RKO (cell line): ENCODE measurements at places on chromosomes 1 and 21.

- no peak for DNase-seq
These were observed 136.2 kb downstream of the SLC35F3 start for GRCh38 chr1:234040446-234041317.

GRCh38 chr21:38834725-38835124 is 29.0 kb downstream of the ETS2 start:
- no peak for DNase-seq

- DNase-seq: no peak
These were observed 2.2 kb downstream of the NUAK2 start for GRCh38 chr1:205319081-205320018.

DNA sequence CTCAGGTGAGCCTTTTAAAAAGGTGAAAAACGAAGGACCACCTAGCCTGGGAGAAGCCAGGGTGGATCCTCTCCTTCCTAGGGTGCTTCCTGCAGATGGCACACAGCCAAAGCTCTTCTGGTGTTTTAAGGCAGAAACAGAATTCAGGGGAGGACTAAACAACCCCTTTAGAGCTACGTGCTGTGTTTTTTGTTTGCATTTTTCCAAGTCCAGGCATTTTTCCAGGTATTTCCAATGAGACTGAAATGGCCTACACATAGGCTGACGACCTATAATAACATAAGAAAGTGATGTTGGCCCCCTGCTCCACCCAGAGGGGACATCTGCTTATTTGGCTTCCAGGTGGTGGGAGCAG is 83.8 kb downstream of the CAPZB start:
- no peak for DNase-seq

DNA sequence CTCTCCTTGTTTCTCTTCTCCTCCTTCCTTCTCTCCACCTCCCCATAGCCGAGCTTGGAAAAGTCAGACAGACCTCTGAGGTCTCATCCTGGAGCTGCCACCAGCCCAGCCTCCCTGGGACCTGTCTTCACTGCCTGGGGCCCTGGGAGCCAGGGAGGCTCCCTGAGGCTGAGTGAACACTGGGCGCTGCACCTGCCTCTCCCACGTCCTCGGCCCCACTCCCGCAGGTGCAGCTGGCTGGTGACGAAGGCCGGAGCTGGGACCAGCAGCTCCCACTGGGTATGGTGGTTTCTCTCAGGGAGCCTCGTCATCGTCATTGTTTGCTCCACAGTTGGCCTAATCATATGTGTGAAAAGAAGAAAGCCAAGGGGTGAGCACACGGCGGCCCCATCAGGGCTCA is 5.3 kb downstream of the TNFRSF14 start:
- no peak for DNase-seq

DNA sequence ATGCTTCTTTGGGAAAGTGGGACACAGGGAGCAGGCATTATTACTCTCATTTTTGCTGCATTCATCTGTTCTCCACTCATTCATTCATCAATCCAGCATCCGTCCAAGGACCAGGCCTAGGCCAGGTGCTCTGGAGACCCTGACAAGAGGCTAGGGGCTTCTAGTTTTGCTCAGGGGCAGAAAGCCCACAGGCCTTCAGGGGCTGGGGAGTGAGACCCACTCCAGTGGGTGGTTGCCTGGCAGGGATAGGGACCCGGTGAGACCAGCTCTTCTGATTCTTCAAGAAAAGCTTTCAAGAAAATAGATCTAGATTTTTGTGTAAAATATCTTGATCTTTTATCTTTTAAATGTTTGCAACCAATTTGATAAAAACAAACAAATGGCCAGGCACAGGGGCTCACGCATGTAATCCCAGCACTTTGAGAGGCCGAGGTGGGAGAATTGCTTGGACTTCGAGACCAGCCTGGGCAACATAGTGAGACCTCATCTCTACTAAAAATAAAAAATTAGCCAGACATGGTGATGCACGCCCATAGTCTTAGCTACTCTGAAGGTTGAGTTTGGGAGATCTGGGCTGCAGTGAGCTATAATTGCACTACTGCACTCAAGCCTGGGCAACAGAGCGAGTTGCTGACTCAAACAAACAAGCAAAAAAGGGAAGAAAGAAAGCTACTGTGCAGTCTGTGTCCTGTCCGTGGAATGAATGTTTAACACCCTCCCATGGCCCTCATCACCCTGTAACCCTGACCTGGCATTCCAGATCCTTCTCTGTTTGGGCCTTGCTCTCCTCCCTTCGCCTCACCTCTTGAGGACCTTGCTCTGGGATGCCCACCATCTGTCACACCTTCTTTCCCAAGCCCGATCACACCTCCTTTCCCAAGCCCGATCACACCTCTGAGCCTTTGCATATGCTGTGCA is 17.3 kb upstream of the LRP8 start:
- DNase-seq: no peak

GRCh38 chr1:107152395-107152794 is 11.6 kb downstream of the NTNG1 start:
- DNase-seq: no peak

GRCh38 chr21:29233256-29233546 is 65.5 kb upstream of the BACH1 start:
- DNase-seq: no peak

DNA sequence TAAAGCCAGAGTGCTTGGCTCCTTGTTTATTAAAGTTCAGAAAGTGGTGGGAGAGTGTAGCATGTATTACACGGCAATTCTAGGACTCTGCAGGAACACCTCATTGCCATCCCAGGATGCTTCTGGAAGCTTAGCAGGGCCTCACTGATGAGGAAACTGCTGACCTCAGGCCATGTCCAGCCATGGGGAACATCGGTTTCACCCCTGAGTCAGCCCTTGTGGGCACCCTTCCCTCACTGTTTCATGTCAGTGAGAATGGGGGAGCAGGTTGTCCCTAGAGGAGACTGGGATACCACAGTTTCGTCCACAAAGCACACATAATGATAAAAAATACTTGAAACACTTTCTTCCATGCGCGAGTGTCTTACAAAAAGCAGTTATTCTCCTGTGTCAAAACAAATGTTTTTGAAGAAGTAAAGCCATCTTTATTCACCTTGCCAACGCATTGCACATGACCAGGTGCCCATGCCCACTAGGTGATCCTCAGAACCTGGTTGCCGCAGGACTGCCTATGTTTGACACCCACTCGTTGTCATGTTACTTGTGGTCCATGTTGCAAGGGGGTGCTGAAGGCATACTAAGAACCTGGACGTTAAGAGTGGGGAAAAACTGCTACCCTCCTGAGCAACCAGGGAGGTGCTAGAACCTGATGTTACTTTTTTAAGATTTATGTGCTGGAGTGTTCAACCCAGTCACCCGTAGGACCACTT is 41.2 kb upstream of the TTC22 start:
- no peak for DNase-seq

DNA sequence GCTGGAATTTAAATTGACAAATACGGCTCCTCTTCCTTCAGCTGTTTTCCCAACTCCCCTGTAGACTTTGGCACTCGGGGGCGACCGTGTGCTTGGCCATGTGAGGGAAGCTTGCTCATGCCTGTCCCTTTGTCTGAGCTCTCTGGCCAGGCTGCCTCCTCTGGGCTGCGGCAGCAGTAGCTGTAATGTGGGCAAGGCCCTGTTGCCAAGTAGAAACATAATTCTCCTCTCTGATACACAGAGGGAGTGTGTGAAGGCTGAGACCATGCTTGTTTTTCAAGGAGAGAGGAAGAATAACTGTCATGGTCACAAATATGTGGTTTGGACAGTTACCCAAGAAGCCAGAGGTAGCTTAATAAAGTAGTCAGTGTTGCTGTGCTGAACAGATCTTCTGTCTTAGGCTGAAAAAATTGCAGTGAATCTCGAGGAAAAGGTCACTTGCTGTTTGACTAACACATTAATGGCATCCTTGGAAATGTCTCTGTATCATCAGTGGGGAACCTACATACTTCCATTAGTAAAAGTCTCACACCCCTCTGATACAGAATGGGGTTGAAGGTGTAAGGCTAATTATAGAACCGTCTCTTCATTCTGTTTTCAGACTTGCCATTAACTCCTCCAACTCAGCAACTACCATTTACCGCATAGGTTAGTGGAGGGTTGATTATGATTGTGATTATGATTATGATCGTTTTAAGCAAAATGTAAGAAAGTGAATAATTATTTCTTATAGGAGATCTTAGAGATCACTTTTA is 94.6 kb downstream of the TGFB2 start:
- no peak for DNase-seq

DNA sequence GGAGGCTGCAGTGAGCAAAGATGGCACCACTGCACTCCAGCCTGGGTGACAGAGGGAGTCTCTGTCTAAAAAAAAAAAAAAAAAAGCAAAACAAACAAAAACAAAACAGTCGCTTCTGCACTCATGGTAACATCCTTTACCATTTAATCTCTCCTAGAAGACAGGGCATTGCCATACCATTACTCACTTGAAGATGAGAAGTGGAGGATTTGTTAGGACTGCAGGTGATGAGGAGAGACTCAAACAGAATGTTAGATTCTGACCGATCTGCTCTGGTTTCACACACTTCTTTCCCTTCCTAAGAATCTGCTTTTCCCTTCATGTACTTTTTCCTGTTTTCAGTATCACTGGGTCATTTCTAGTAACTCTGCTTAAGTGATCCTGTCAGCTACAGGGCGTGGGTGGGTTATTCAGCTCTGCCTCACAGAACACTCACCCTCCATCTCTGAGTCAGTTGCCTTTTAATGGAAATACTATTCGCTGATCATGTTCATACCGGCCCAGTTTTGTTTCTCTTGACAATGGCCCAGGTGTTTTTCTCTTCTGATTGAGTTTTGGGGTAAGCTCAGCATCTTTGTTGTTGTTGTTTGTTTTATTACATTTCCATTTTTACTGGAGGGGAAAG is 148.0 kb upstream of the ERG start:
- DNase-seq: peak; percentile 69

DNA sequence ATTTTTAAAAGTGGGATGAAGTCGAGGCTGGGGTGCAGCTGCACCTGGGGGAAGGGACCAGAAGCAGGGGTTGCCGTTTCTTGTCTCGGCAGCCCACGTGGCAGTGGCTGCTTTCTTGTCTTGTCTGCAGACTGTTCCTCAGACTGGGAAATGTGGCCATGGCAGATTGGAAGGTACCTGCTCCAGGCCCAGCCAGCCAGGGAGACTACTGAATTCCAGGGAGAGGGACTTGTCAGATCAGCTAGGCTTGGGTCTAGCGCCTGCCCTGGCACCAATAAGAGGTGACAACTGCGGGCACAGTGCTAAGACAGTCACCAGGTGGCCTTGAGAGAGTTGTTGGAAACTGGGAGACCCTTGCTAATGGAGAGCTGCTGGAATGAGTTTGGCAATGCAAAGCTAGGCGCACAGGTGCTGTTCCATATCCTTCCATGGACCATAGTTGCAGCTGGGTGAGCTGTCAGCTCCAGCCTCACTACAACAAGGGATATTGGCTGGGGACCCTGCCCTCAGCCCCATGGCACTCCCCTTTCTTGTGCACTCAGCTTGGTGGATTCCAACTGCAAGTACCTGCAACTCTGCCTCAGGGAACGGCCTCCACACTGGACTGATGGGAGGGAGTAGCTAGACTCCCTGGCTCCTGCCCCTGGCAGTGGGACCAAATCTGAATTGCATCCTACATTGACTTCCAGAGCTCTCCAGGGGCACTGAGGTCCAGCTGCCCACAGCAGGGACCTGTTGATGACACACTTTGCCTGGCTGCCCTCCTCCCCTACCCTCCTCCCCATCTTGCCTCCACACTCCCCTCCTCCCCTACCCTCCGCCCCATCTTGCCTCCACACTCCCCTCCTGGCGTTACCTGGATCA is 9.9 kb upstream of the IL22RA1 start:
- no peak for DNase-seq

DNA sequence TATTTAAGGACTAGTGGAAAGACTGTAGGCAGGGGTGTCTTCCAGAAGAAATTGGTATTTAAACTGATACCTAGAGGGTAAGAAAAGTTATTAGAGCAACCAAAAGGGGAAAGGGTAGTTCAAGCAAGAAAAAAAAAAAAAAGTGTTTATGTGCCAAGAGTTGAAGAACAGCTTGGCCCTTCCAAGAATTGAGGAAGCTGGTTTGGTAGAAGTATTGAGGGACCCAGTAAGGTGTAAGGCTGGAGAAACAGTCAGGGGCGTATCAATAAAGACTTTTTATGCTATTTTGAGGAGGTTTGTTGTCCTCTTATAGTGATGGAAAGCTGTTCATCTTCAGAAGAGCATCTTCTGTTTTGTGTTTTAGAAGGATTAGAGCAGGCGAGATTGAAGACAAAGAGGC is 108.3 kb downstream of the PTPRC start:
- DNase-seq: no peak

DNA sequence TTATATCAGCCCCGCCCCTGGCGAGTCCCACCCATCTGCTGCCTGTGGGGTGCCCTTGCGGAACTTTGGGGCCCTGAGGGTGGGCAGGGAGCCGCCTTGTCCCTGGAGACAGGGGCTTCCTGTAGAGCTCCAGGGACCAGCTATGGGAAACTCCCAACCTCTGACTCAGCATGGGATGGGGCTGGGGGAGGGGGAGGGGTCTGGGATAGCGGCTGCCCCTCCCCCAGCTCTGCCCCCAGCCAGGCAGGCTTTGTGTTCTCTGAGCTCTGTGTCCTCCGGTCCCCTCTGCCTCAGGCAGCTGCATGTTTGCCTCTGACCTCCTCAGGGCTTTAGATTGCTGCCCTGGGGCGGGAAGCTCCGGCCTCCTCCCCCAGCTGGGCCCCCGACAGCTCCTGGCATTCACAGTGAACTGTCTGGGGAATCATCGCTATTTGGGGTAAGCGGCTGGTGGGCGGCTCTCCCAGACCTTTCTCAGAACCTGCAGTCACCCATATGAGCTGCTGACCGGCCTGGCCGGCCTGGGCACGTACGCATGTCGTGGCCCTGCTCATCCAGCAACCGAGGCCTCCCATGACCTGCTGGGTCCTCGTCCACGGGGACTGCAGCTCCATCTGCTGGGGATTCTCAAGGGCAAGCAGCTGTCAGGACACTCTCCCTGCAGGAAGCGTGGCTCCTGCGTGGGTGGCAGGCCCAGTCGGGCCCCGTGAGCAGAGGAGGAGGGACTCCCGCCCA is 17.1 kb downstream of the ARHGEF16 start:
- no peak for DNase-seq

- DNase-seq: no peak
These were observed 356 bp downstream of the TSPAN1 start for GRCh38 chr1:46175243-46175642.

DNA sequence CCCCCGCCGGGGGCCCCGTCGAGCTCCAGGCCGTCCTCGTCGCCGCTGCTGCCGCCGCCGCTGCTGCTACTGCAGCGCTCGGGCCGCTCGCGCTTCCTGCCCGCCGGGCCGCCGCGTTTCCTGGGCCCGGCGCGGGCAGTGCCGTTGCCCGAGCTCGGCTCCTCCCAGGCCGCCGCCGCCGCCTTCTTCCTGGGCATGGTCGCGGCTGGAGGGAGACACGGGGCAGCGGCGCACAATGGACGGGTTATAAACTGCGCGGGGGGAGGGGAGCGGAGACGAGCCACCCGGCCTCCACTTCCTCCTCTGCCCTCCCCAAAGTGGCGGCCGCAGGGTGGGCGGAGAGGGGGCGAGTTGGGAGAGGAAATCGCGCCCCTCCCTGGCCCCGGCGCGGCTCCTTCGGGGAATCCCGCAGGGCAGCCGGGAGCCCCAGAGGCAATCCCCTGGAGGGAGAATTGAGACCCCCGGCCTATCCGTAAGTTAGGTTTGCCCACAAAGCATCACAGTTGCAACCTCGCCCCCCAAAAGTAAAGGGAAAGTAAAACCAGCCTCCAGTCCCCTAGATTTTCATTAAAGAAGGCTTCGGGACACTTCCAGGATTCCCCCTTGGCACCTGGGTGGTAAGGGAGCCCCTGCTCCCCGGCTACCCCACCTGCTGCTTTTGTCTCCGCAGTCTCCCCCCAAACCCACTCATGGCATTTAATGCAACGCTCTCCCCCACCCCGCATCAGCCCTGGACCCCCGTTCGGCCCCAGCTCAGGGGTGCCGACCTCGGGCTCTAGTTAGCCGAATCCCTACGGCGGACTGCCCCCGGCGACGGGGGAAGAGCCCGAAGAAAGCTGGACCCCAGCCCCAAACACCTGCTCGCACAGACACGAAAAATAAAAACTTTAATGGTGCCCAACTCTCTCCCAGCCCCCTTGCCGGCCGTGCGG is 893 bp downstream of the RCC2 start:
- DNase-seq: peak; percentile 58
